Spleen (tissue), 13 donors: ENCODE measurements at places on chromosomes 5 and 9. TPM values are rescaled to one million over a fixed set of nuclear protein-coding genes. Genes with fewer than 3 reads are reported as not detected.

GRCh38 chr5:156687514-156687913 lies 162.6 kb upstream of the PPP1R2B start:
- no peak for DNase-seq

DNA sequence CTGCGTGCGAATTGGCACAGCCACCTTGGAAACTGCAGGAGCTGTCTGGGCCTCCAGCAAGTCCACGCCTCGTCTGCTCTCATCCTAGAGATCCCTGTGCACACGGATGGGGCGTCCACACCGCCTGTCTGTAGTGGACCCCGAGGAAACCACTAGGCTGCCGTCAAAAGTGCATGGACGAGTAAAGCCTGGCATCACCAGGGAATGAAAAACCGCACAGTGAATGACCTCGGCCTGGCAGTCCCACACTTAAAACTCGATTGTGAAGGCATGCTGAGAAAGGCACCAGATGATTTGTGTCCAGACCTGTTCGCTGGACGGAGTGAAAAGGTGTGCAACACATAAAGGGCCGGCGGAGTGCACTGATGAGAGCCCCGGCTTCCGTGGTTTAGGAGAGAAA lies 50.8 kb downstream of the MRPL36 start:
- peak; percentile 35 for DNase-seq

DNA sequence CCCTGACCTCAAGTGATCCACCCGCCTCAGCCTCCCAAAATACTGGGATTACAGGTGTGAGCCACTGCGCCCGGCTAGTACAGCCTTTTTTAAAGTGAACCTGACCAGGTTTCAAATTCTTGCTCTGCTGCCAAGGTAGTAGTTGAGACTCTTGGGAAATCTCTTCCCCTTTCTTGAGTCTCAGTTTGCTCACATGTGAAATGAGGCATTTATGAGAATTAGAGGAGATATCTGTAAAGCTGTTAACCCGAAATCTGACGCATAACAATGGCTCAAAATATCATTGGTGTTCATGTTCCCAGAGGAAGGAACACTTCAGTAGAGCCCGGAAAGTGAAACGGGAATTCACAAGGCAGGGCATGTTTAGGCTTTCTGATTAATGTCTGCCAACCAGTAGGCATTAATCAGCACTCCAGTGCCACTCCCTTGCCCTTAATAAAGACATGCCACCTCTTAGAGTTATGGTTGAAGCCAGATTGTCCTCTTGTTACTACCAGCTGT lies 1.5 kb downstream of the ARPC5L start:
- DNase-seq, result no peak

RXRA gene
- total RNA-seq, result 97.0 TPM

FIBCD1 gene
- total RNA-seq, result 0.26 TPM

ARL14EPL gene
- total RNA-seq, result not detected

GMCL2 gene
- not detected for total RNA-seq
